Forelimb muscle (tissue), 1 donor: ENCODE measurements at places on chromosomes 1 and 21. TPM values are rescaled to one million over a fixed set of nuclear protein-coding genes. Genes with fewer than 3 reads are reported as not detected.

FMO5 gene
- polyA plus RNA-seq, result 2.7 TPM

TMPRSS2 gene
- not detected for polyA plus RNA-seq

S100A1 gene
- polyA plus RNA-seq, result 8.1 TPM

RHCE gene
- 0.53 TPM for polyA plus RNA-seq

SFN gene
- polyA plus RNA-seq, result 0.10 TPM

CRABP2 gene
- polyA plus RNA-seq, result 349 TPM

CHRM3 gene
- 1.8 TPM for polyA plus RNA-seq
